ENCODE measurements at places on chromosomes 2 and 18.

- no peak for DNase-seq
Observed at GRCh38 chr2:31286230-31286629, 52.3 kb downstream of the EHD3 start.

- DNase-seq: no peak
Observed at GRCh38 chr2:118549503-118549902, 297.9 kb downstream of the EN1 start.

GRCh38 chr2:16322308-16323125, 343.1 kb downstream of the CYRIA start:
- DNase-seq: no peak

DNA sequence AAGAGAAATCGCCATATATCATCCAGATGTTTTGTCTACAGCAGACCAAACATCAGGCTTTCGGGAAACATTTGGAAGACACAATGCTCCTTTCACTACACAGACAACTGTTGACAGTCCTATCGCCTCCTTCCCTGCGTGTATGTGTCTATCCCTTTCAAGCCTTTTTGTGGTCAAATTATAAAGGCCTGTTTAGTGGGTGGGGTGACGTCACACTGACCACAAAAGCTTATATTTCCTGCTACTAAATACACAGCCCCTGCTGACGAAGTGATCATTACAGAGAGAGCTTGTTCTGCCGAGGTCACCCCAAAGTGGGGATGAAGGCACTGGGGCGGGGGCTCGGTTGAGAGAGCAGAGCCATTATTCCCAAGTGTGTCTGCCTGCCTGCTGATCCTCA, 302.7 kb upstream of the TNP1 start:
- no peak for DNase-seq

GRCh38 chr2:229768235-229768634, 53.9 kb upstream of the DNER start:
- no peak for DNase-seq

- no peak for DNase-seq
Observed at GRCh38 chr2:205887637-205888036, 198.3 kb downstream of the INO80D start.

- DNase-seq: no peak
Observed at GRCh38 chr2:186327251-186327868, 158.7 kb upstream of the ZC3H15 start.
